ENCODE measurements at places on chromosomes 12 and 14. TPM values are rescaled to one million over a fixed set of nuclear protein-coding genes. Genes with fewer than 3 reads are reported as not detected.

HHIPL1 gene
- total RNA-seq, result 0.32 TPM

KRT71 gene
- not detected for total RNA-seq

P2RX2 gene
- total RNA-seq, result not detected

WASHC4 gene
- 31.3 TPM for total RNA-seq

PPP1R1A gene
- 215 TPM for total RNA-seq

OTOGL gene
- total RNA-seq, result not detected

ARG2 gene
- 1.3 TPM for total RNA-seq

MSRB3 gene
- total RNA-seq, result 51.9 TPM

NGB gene
- total RNA-seq, result not detected

LALBA gene
- total RNA-seq, result not detected

GRCh38 chr12:87676731-87677130, 352.5 kb downstream of the C12orf50 start:
- DNase-seq, result no peak

- DNase-seq, result peak; percentile 73
Measured at GRCh38 chr12:40105265-40105514, 691 bp downstream of the SLC2A13 start.

GRCh38 chr12:123912415-123913380, 59.9 kb downstream of the CCDC92 start:
- DNase-seq, result peak; percentile 24

- peak; percentile 71 for DNase-seq
Measured at GRCh38 chr14:73245480-73246325, 8.4 kb downstream of the PAPLN start.

- DNase-seq, result no peak
Measured at GRCh38 chr14:23174296-23175184, 8.9 kb downstream of the SLC7A8 start.

DNA sequence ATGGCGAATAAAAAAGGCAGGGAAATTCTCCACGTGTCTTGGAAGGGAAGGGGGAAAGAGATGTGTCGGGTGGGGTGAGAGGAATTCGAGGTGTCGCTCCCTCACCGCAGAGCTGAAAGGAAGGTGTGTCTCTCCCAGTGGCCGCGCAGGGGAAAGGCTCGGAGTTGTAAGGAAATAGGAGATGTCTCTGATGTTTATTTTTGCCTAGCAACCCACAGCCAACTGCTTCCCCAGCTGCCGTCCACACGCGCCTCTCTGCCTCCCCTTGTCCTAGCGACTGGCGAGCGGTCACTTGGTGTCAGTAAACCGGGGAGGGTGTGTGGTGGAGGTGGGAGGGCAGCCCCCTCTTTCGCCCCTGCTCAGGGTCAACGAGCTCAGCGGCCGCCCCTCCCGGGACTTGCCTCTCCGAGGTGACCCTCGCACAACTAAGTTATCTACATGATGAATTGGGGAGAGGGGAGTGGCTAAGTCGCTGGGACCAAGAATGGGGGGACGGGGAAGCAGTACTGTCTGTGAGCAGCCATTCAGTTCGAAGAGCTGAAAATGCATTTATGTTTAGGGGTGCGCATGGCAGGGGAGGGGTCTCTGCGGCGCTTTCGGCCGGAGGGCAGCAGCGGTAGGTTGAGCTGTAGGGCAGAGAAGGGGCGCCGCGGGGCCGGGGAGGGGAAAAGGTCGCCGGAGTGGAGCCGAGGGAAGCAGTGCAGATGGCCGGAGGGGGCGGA, 585 bp upstream of the DYRK2 start:
- DNase-seq, result peak; percentile 84

GRCh38 chr12:5900533-5901205, 44.4 kb downstream of the ANO2 start:
- DNase-seq, result no peak

GRCh38 chr14:88323523-88324199, 592 bp upstream of the KCNK10 start:
- no peak for DNase-seq

DNA sequence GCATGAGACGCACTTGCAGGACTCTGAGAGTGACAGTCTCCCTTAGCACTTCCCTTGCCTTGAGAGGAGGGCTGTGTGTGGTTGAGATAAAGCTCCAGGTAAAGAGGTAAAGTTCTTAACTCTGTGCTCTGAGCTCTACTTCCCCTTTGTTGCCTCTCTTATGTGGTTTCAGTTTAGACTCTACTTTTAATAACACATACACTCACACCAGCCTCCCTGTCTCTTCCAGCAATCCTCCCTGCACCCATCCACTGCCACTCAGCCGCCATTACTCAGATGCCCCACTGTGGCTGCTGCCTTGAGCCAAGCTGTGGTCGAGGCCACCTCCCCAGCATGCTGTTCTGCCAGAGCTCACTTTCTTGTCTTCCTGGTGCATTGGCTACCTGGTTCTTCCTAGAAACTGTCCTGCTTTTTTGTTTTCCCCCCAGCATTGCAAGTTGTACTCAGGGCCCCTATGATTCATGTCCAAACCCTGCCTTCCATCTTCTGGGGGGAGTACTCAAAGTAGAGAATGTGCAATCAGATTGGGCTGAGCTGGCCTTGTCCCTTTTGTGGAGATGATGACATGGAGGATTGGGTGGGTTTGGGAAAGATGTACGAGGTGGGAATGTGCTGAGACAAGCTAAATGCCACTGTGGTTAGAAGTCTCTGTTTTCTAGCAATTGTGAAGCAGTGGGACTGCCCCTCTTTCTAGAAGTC, 115.5 kb upstream of the PARP11 start:
- DNase-seq, result no peak

GRCh38 chr12:121085069-121085468, 46.0 kb upstream of the OASL start:
- no peak for DNase-seq

DNA sequence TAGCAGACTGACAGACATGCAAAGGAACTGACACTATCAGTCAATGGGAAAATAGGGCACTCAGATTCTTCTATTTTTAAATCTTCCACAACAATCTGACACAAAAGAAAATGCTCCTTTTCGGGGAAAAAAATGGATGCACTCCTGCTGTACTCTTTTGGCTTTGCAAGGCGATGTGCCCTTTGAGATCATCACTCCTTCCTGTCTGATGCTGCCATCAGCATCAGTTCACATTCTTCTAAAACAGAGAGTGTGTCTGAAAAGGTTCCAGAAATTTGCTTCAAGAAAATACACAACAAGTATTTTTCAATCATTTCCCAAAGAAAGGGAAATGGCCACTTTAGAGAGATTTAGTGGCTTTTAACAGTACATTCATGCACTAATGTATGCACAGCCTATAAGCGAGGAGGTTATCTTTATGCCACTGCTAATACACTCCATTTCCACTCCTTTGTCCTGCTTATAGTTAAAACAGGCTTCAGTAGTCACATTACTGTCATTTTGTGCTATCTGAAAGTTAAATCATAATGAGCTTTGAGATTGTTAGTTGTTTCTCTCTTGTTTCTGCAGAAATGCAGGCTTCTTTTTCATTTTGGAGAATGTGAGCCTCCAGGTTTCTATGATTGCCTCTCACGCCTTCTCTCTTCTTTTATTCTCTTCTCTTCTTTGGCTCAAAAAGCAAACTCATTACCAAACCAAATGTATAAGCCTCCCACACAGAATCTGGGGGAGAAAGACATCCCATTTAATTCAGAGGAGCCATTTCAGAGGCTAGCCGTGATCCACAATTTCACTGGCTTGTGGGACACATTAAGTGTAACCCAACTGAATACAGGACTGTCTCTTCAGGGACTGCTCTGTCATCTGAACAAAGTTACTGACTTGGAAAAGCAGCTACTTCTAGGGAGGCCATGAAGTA, 110.9 kb upstream of the CCDC196 start:
- DNase-seq, result no peak

DNA sequence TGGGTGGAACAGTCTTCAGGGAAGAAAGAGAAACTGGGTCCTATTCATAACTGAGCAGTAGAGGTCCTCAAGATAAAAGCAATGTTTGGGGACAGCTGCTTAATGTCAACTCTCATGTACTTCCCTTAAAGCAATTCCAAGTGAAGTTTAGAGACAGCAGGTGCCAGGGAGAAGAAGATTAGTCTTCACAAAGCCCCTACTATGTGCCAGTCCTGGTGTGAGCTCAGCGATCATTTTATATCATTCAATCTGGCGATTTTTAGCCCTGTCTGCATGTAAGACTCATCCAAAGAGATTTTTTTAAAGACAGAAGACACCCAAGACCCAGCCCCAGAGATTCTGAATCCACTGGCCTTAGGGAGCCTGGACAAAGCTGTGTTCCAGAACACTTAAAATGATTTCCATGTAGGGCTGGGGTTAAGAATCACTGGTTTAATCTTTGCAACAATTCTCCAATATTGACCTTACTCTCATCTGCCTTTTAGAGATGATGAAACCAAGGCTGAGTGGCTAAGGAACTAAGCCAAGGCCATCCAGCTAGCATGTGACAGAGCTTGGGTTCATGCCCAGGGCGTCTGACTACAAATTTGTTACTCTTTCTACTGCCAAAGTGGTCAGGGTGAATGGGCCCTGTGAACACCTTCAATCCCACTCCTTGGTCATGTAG, 404.5 kb upstream of the TBX3 start:
- peak; percentile 13 for DNase-seq

- no peak for DNase-seq
Measured at GRCh38 chr12:78938341-78939084, 73.9 kb downstream of the SYT1 start.

- no peak for DNase-seq
Measured at GRCh38 chr14:104908303-104908702, 16.4 kb upstream of the PLD4 start.

GRCh38 chr14:21039585-21040369, 2.4 kb upstream of the RNASE7 start:
- DNase-seq, result peak; percentile 32

DNA sequence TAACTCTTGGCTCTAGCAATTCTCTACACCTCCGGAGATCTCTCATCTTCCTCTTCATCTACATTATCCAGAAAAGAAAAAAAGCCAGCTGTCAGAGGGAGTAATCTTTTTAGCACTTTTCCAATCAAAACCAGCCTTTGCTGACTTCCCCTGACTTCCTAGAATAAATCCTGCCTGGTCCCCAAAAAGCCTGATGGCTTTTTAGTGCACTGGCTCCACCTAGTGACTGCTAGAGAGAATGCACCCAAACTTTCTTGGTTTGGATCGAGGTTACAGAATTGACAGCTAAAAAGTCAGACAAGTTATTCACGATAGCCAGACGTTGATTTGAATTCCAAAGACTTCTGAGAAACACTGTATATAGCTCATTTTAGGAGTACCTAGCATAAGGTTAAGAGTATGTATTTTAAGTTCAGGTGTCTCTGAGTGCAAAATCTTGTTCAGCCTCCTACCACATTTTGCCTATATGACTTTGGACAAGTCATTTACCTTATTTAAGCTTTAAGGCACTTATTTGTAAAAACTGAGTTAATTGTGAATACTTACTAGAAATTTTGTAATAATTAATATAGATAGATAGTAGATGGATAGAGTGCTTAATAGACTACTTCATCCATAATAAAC, 185.7 kb upstream of the GRIN2B start:
- no peak for DNase-seq

- DNase-seq, result no peak
Measured at GRCh38 chr12:110234755-110235154, 46.3 kb upstream of the ATP2A2 start.

GRCh38 chr12:112304436-112304835, 77.8 kb downstream of the HECTD4 start:
- DNase-seq, result no peak

Data from psoas muscle (tissue), 8 donors.